CD4-positive, CD25-positive, alpha-beta regulatory T cell (primary cell): ENCODE measurements at places on chromosomes 3 and 15. TPM values are rescaled to one million over a fixed set of nuclear protein-coding genes. Genes with fewer than 3 reads are reported as not detected.

The HTR3E gene
- not detected for polyA plus RNA-seq

The A4GNT gene
- polyA plus RNA-seq: not detected

The LRTM1 gene
- not detected for polyA plus RNA-seq

The ZNF502 gene
- polyA plus RNA-seq: 4.2 TPM

The SCAMP5 gene
- not detected for polyA plus RNA-seq

The GRK7 gene
- not detected for polyA plus RNA-seq

The TTLL13 gene
- polyA plus RNA-seq: 0.13 TPM

The RTP2 gene
- polyA plus RNA-seq: not detected

The THAP10 gene
- polyA plus RNA-seq: not detected

- no peak for DNase-seq
- H3K36me3 ChIP-seq: no peaks in the 10 kb centered on the region
- H3K27ac ChIP-seq: no peak overlapping the region
- H3K4me1 ChIP-seq: no peaks in the 10 kb centered on the region
These were observed 53.4 kb downstream of the NUDT16 start for GRCh38 chr3:131435000-131435399.

DNA sequence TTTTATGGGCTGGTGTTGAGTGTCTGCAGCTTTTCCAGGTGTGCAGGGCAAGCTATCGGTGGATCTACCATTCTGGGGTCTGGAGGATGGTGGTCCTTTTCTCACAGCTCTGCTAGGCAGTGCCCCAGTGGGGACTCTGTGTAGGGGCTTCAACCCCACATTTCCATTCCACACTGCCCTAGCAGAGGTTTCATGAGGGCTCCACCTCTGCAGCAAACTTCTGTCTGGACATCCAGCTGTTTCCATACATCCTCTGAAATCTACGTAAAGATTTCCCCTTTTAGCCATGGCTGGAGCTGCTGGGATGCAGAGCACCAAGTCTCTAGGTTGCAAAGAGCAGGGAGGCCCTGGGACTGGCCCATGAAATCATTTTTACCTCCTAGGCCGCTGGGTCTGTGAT is 11.6 kb downstream of the RFX7 start:
- no peak for DNase-seq
- H3K27me3 ChIP-seq: no peaks in the 10 kb centered on the region
- no peak overlapping the region for H3K27ac ChIP-seq
- H3K36me3 ChIP-seq: peaks cover 43% of the 10 kb centered on the region
- H3K4me3 ChIP-seq: no peak overlapping the region

- H3K4me1 ChIP-seq: no peaks in the 10 kb centered on the region
- H3K36me3 ChIP-seq: no peaks in the 10 kb centered on the region
- no peak for DNase-seq
- no peaks in the 10 kb centered on the region for H3K27me3 ChIP-seq
- H3K27ac ChIP-seq: no peak overlapping the region
These were observed 124.9 kb upstream of the STRIT1 start for GRCh38 chr3:155418407-155418806.

DNA sequence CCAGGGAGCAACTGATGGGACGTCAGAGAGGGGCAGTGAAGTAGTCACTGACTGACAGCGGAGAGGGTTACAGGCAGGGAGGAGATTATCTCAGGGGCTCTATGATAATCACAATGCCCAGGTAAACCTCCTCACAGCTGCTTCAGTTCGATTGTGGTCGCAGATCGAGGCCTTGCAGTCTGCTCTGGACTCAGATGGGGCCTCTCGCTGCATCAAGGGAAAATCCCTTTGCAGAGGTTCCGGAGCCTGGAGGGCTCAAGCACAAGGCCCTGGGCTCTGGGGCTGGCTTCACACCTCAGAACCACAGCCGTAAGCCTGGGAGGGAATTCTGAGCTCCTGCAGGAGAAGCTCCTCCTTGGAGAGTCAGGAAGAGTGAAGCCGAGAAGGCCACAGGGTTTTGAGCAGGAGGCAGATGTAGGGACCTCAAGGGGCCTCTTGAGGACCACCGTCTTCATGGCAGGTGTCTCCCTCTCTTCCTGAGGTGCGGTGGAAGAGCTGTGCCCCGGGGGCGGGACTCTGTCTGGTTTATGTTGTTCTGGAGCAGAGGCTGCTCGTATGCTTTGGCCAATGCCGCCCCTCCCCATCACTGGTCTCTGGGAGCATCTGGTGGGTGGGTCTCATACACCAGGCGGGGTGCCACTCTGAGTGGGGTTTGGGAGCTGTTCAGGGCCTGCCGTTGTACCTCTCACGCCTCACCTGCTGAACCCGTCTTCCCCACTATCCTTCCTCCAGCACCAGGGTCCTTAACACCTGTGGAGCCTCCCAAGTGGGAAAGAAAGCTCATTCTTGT is 19.5 kb upstream of the SNRPA1 start:
- no peaks in the 10 kb centered on the region for H3K36me3 ChIP-seq
- H3K4me3 ChIP-seq: no peak overlapping the region
- H3K4me1 ChIP-seq: no peaks in the 10 kb centered on the region
- H3K27ac ChIP-seq: no peak overlapping the region
- DNase-seq: no peak

- H3K27ac ChIP-seq: no peak overlapping the region
- H3K36me3 ChIP-seq: no peaks in the 10 kb centered on the region
- H3K4me3 ChIP-seq: no peak overlapping the region
- no peak for DNase-seq
- no peaks in the 10 kb centered on the region for H3K4me1 ChIP-seq
These were observed 953.8 kb downstream of the IGSF11 start for GRCh38 chr3:118080889-118081288.

DNA sequence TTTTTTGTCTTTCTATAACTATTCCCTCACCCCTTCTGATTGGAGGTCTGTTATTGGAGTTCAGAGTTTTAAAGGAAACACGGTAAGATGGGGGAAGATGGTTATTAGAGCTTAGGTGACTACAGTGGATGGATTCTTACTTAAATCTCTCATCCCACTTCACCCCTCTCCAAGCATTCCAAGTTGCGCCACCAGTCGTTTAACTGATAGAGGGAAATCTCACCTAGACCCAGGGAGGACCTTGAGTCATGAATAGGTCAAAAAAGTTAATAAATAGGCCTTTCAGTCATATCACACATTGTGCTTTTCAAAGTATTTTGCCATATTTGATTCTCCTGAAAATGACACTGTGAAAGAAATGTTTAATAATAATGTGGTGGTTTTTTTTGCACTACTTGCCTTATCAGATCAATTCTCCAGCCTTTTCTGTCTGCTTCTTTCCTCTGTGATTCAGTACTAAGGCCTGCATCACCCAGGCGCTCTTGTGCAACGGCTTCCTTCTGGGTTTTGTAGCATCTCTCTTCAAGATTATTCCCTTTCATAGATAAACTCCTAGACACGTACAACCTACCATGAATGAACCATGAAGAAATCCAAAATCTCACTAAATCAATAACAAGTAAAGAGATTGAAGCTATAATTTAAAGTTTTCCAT is 100.4 kb upstream of the TGFBR2 start:
- no peak overlapping the region for H3K4me3 ChIP-seq
- H3K27me3 ChIP-seq: no peaks in the 10 kb centered on the region
- no peaks in the 10 kb centered on the region for H3K36me3 ChIP-seq
- H3K27ac ChIP-seq: no peak overlapping the region
- no peaks in the 10 kb centered on the region for H3K4me1 ChIP-seq

DNA sequence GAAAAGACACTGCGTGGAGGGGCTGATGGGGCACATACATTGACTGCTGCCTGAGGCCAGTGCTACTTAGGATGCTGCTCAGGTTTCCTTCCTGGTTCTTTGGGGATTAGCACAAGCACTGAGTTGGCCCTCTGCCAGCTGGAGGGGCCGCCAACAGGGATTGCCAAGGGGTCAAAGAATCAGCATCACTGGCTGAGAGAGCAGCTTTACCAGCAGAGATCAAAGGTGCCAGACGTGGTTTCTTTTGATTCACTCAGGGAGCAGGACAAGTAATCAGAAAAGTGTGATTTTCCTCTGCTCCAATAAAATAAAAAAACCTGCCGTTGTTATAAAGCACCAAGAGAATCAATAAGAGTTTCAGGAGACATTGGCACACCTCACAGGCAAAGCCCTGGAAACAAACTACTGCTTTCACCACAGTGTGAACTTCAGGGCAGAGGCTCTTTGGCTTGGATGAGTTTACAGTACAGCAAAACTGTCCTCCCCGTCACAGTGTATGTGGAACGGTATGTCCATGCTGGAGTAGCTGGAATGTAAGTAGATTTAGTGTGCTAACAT is 45.8 kb upstream of the FSIP1 start:
- H3K4me1 ChIP-seq: no peaks in the 10 kb centered on the region
- no peak overlapping the region for H3K27ac ChIP-seq
- H3K4me3 ChIP-seq: no peak overlapping the region
- peaks cover 26% of the 10 kb centered on the region for H3K27me3 ChIP-seq
- H3K36me3 ChIP-seq: no peaks in the 10 kb centered on the region

- H3K4me3 ChIP-seq: no peak overlapping the region
- no peak for DNase-seq
- H3K4me1 ChIP-seq: peaks cover 12% of the 10 kb centered on the region
- no peak overlapping the region for H3K27ac ChIP-seq
These were observed 22.8 kb downstream of the EFCC1 start for GRCh38 chr3:129023909-129024308.

DNA sequence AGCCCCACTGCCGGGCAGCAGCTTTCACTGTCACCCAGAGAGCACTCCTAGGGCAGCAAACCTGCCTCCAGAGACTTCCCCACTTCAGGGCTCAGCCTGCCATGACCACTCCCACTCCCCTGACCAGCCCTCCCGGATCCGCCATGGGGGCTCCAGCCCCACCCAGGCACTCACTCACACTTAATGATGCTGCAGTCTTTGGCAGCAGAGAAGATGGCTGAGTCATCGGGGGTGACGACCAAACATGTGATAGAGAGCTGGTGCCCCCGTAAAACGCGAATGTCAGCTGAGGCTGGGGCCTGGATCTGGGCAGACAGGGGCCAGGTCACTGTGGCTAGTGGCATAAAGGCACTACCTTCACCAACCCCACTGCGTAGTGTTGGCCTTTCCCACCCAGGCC is 4.7 kb downstream of the RRP9 start:
- H3K4me1 ChIP-seq: peaks cover 17% of the 10 kb centered on the region
- no peak for DNase-seq
- no peak overlapping the region for H3K4me3 ChIP-seq
- no peak overlapping the region for H3K27ac ChIP-seq
- H3K27me3 ChIP-seq: no peaks in the 10 kb centered on the region

DNA sequence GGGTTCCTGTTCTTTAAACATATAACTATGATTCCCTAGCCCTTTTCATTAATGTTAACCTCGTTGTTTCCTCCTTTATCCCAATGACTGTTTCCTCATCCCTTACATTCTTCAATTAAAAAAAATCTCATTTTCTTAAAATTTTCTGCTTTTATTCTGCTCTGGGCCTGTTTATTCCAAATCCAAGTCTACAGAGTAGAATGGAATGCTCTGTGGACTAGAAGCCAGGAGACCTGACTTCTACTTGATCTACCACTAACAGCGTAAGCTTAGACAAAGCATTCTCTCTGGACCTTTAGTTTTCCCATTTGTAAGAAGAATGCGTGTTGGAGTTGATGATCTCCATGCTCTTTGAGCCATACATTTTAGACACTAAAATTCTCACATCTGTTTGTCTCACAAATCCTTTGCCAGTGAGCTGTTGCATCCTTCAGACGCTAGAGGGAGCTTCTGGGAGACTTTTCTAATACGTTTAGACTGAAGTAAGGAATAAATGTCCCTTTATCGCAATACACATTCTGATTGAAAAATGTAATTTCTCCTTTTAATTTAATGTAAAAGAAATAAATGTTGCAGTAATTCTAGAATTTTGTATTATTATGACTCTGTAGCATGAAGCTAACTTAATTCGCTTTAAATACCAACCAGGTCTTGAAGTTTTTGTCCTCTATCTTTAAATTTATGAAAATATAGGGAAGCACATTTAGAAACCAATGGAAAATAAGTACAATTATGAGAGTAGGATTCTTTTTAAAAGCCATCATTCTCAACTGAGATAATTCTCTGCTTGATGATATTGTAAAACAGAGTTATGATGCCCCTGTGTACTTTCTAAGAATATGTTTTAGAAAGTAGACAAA is 21.7 kb upstream of the GMNC start:
- no peak overlapping the region for H3K27ac ChIP-seq
- H3K4me1 ChIP-seq: no peaks in the 10 kb centered on the region
- no peak overlapping the region for H3K4me3 ChIP-seq
- no peak for DNase-seq
- H3K36me3 ChIP-seq: no peaks in the 10 kb centered on the region

DNA sequence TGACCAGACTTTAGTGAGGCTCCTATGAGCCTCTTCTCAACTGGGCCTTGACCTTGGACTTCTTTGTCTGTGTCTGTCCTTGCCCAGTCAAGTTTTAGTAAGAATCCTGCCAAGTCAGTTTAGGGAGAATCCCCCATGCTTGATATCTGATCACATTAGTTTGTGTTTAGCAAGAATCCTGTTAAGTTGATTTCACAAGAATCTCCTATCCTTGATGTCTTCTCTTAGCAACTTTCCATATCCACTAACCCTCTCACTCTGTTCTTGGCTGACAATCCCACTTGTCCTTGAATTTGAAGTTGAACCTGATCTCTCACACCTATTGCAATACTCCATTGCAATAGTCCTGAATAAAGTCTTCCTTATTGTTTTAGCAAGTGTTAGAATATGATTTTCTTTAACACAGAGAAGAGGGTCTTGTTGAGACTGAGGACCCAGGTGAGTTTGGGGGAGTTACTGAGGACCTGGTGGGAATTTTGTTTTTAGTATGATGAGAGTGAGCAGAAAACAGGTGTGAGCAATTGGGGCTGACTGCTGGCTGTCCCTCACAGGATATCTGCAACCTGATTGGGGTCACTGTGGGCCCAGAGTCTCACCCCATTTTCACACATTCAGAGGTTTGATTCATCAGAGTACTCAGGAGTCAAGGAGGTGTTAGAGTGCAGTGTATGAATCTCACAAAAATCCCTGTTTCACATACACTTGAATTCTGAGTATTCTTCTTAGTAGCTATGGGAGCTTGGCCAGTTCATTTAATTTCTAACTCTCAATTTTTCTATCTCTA is 39.9 kb upstream of the TNFAIP8L3 start:
- no peaks in the 10 kb centered on the region for H3K36me3 ChIP-seq
- no peak for DNase-seq
- H3K4me3 ChIP-seq: no peak overlapping the region
- no peaks in the 10 kb centered on the region for H3K27me3 ChIP-seq

DNA sequence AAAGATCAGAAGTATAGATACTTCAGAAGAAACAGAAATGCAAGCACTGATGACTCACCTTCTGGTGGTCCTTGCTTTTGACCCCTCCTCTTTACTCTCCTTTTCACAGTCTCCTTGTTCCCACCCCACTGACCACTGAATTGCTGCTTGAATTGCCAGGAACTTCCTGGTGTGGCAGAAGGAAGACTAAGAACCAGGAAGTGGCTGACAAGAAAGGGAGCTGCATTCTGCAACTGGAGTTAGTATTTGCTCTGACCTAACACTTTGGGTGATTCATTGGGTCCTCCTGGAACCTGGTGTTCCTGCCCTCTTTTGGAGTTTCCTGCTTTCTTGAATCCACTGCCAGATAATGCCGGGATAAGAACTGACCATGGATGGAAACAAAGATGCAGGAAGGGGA is 23.0 kb downstream of the KY start:
- no peaks in the 10 kb centered on the region for H3K36me3 ChIP-seq
- no peak overlapping the region for H3K4me3 ChIP-seq
- H3K27ac ChIP-seq: no peak overlapping the region
- H3K27me3 ChIP-seq: peaks cover 10% of the 10 kb centered on the region
- DNase-seq: no peak
